ENCODE measurements at places on chromosomes 4 and X.
A peak's percentile ranks its signal among the peaks of the same experiment; 100 is the strongest.

GRCh38 chr4:35709080-35709479 lies 535.2 kb downstream of the ARAP2 start:
- DNase-seq: no peak

- DNase-seq: no peak
Measured at GRCh38 chr4:99615170-99615820, 40.7 kb downstream of the MTTP start.

DNA sequence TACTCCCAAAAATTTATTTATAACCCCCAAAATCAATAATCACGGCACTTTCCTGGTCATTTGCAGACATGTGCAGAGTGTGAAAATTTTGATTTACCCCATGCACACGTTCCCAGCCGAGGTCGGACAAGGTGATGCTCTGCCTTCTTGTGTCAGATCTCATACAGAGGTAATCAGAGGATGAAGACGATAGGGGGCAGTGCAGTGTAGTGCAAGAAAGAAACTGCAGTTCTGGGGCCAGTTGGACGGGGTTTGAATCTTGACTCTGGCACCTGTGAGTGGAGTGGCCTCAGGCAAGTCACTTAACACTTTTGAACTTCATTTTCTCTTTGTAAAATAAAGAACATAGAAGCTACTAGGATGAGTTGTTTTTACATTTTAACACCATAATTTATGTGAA lies 88.4 kb downstream of the FRMPD3 start:
- DNase-seq: peak; percentile 43

- no peak for DNase-seq
Measured at GRCh38 chrX:79176028-79176427, 31.5 kb downstream of the GPR174 start.

DNA sequence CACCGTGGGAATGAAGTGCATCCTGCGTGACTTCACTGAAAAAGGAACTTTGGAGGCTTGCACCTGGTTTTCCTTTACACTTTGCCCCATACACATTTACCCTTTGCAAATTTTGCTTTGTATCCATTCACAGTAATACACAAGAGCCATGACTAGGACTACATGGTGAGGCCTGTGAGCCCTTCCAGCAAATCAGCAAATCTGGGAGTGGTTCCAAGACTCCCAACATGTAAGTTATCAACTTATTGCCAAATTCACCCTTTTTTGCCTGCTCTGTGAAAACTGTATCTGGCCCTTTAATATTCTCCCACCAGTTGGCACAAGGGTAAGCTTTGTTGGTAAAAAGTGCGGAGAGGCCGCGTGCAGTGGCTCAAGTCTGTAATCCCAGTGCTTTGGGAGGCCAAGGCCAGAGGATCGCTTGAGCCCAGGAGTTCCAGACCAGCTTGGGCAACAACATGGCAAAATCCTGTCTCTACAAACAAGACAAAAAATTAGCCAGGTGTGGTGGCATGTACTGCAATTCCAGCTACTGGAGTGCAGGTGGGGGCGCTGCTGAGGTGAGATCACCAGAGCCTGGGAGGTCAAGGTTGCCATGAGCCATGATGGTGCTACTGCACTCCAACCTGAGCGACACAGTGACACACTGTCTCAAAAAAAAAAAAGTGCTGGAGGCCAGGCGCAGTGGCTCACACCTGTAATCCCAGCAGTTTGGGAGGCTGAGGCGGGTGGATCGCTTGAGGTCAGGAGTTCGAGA lies 5.0 kb downstream of the PRMT9 start:
- no peak for DNase-seq

GRCh38 chr4:82903737-82904136 lies 3.2 kb downstream of the THAP9 start:
- DNase-seq: no peak

GRCh38 chr4:120540625-120541024 lies 381.9 kb downstream of the PRDM5 start:
- DNase-seq: no peak
